ENCODE measurements at places on chromosomes 3 and 15.
A peak's percentile ranks its signal among the peaks of the same experiment; 100 is the strongest.

GRCh38 chr3:150083655-150084042, 113.0 kb upstream of the PFN2 start:
- no peak for DNase-seq

DNA sequence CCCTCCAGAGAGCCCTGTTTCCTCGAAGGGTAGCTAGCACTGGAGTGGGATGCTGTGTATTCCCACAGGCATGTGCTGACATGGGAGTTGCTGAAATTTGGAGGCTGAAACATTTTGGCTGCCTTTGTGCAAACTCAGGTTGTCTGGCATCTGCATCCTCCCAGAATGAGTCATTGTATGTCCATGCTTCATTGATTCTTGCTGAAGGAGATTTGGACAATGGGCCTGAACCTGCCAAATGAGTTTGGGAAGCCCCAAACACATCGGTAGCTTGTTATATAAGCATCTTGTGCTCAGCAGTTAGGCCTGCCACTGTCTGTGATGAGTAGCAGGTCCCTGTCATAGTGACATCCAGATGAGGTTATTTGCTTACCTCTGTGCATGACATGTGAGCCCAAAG, 160.0 kb downstream of the IL5RA start:
- DNase-seq: no peak

GRCh38 chr3:194540274-194540905, 53.6 kb upstream of the ATP13A3 start:
- no peak for DNase-seq

GRCh38 chr15:69912116-69912515, 185.6 kb downstream of the TLE3 start:
- DNase-seq: no peak

GRCh38 chr3:31616711-31617110, 84.0 kb downstream of the STT3B start:
- no peak for DNase-seq

DNA sequence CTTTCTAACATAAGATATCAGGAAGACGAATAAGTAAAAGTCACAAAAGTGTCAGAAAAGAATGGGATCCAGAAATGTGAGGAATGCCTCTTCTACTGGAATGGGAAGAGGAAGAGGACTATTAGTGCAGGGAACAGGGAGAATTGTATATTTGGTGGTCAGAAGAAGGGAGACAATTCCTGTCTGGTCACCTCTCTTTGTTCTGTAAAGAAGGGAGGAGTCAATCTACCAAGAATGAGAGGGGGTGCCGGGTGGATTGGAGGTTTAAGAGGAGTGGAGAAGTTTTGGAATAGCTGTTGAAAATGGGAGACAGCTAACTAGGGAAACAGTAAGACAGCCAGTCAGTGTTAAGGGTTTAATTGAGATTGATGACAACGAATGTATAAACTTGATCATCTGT, 20.1 kb downstream of the COMMD2 start:
- DNase-seq: no peak

GRCh38 chr3:61913701-61914100, 352.3 kb downstream of the PTPRG start:
- DNase-seq: no peak

- DNase-seq: peak; percentile 72
Observed at GRCh38 chr3:127970966-127971592, 56.0 kb downstream of the KBTBD12 start.

DNA sequence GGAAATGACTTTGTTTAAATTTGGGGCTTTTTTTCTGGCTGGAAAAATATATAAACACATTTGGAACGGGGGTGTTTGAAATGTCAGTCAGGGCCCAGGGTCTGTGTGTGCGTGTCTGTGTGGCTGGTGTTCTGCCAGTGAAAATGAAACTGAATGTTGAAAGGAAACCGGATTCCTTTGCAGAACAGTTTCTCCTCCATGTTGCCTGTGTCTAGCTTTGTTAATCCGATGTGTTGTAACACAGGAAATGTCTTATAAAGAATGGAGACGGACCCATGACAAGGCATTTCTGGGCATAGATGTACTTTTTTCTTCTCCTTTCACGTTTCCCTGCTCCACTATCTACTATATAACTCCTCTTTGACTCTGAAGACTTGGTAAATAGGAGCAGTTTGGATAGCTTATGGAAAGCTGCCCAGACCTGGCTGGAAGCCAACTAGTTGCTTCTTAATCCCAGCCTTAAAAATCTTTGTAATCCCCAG, 2.8 kb downstream of the SQOR start:
- no peak for DNase-seq

DNA sequence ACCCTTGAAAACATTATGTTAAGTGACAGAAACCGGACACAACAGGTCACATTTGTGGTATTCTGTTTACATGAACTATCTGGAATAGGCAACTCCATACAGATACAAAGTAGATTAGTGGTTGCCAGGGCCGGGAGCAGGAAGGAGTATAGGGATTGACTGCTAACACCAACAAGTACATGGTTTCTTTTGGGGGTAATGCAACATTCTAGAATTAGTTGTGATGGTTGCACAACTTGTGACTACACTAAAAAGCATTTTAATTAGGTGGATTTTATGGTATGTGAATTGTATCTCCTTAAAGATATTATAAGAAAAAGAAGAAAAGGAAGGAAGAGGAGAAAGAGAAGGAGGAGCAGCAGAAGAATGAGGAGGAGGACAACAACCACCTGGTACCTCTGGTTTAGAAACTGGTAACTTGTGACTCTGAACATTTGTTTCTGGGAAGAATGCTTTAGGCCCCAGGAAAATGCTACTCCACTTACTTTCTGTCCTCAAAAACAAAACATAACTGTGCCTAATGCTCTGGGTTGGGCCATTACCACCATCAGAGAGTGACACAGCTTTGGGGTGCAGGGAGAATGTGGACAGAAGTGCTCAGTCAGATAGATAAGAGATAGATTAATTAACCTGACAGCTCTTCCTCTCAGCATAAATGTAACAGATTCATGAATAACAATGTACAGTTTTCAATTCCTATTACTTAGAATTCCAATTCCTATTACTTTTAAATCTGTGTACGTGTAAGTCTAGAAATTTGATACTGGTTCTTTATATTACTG, 20.3 kb downstream of the SETMAR start:
- no peak for DNase-seq

DNA sequence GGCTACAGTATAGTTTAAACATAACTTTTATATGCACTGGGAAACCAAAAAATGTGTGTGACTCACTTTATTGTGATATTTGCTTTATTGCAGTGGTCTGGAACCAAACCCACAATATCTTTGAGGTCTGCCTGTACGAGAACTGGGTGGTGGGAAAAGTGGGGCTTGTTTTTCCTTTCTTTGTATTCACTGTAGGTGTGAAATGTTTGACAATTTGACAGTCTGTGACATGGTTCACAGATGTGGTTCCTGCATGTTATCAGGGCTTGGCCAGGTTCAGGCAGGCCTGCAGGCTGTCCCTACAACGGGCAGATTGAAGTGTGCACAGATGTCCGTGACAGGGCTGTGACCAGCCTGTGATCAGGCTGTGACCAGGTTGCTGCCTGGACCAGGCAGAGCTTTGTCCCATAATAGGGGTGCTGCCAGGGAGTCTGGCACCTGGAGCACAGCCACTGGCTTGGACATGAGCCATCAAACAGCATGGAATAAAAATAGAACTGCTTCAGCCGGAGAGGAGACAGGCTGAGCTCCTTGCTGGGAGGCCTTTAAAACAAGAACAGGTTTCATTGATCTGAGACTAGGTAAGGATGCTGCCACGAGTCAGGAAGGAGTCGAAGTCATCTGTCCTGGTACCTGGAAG, 61.0 kb downstream of the KLF13 start:
- DNase-seq: no peak

- DNase-seq: no peak
Observed at GRCh38 chr3:14491396-14492190, 48.5 kb downstream of the GRIP2 start.

- no peak for DNase-seq
Observed at GRCh38 chr15:70245932-70246622, 148.4 kb upstream of the TLE3 start.

DNA sequence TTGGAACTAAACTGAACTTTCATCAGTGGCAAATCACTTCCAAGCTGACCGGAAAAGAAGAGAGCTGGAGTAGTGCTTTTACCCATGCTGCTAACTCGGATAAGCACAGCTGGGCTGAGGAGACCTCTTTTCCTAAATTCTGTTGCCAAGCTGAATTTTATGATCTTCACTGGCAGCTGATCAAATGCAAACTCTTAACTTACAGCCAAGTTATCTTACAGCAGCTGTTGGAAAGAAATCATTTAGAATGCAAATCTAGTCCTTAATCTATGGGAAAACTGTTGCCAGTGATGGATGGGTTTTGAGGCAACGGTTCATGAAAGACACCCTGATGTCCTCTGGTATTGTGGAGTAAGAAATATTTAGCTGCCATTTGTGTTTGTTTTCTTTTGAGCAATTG, 216.5 kb downstream of the ZNF385D start:
- DNase-seq: no peak

DNA sequence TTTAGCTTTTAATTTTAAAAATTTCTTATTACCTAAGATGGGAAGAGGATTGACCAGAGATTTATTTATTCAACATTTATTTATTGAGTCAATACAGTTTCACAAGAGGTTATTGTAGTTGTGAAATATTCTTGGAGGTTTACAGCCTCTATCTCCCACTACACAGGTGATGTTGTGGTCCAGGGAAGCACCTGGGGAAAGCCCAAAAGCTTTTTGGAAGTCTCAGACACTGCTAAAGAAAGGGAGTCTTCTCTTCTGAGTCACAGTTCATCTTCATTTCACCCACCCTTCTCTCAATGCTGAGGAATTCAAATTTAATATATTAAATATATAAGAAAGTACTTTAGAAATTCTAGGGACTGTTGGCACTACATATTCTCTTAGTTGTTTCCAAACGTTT, 41.8 kb downstream of the SERPINI1 start:
- no peak for DNase-seq

DNA sequence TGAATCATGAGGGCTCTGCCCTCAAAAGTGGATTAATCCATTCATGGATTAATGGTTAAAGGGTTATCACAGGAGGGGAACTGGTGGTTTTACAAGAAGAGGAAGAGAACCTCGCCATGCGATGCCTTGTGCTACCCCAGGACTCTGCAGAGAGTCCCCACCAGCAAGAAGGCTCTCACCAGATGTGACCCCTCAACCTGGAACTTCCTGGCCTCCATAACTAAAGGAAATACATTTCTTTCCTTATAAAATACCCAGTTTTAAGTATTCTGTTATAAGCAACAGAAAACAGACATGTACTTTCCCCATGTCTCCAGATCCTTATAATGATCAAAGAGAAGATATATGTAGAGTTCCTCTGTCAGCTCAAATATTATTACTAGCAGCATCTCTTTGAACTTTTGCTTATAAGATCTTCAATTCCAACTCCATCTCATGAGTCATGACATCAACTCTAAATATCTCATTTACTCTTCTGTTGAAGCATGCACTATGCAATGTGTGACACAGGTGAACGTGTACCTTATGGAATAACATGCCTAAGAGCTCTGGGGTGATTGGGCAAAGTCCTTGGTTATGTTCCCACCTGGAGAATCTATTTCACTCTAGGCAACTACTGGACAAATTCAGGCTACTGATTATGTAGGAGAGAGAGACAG, 37.5 kb upstream of the ZBTB38 start:
- DNase-seq: no peak

GRCh38 chr15:35567392-35567791, 21.4 kb upstream of the DPH6 start:
- DNase-seq: no peak

GRCh38 chr15:63380808-63381282, 801 bp downstream of the CA12 start:
- DNase-seq: no peak

DNA sequence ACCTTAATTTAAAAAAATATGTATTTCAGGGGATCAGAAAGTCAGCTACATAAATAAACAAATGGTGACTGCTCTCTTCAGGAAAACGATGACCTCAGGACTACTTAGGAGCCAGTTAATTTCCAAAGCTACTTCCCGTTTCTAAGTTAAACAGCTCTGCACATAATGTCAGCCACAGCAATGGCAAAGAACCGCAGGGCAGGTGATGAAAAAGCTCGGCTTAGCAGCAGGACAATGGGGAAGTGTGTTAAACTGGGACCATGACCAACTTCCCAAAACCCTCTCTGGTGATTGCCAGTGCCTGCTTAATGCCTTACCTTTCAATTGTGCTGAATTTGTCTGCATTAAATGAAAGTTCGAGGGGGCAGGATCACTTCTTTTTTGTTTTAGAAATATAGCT, 258.9 kb downstream of the FHIT start:
- no peak for DNase-seq

DNA sequence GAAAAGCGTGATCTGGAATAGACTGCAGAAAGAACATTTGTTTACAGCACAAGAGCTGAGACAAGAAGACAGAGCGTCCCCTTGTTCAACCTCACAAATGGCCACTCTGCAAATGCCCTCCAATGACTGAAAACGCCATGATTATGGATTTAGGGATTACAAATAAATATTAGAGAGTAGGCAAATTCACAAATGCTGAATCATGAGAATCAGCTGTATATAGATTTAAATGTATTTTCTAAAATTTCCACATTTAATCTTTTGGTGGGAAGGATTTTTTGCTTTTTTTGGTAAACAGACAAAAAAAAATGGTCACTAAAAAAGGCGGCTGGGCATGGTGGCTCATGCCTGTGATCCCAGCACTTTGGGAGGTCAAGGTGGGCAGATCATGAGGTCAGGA, 10.6 kb upstream of the POLG start:
- DNase-seq: no peak

DNA sequence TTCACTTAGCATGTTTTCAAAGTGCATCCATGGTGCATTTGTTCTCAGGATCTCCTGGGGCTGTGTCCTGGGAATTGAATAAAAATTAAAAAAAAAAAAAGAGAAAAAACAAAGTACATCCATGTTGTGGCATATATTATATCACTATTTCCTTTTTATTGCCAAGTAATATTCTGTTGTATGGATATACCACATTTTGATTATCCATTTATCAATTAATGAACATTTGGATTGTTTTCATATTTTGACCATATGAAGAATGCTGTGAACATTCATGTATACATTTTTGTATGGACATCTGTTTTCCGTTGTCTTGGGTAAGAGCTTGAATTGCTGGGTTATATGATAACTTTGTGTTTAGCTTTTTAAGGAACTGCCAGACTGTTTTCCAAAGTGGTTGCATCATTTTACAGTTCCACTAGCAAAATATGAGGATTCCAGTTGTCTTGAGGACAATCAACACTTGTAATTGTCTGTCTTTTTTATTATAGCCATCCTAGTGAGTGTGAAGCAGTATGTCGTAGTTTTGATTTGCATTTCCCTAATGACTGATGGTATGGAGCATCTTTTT, 44.5 kb downstream of the CTDSPL2 start:
- no peak for DNase-seq

- no peak for DNase-seq
Observed at GRCh38 chr15:34994925-34995324, 6.8 kb upstream of the ZNF770 start.

- no peak for DNase-seq
Observed at GRCh38 chr3:4517093-4517492, 23.9 kb downstream of the ITPR1 start.

- DNase-seq: no peak
Observed at GRCh38 chr3:140344601-140345205, 333.2 kb upstream of the TRIM42 start.

DNA sequence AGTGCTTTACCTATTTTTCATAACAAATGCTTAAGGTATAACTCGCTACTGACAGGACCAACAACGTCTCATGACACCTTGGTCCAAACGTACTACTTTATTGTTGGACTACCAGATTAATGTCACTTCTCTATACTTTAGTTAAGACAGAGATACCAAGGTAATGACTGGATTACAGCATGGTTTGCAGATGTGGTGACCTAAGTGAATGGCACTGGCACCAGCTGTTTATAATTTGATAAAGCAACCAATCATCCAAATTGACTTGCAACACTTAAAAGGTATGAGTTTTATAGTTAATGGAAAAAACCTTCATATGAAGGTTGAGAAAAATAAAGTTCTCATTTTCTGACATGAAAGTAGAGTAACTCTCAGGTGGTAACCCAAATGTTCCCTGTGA, 209.0 kb downstream of the NEK10 start:
- no peak for DNase-seq

Measured in RKO (cell line).